Adrenal gland (tissue), 19 donors: ENCODE measurements at places on chromosomes 3 and 15. TPM values are rescaled to one million over a fixed set of nuclear protein-coding genes. Genes with fewer than 3 reads are reported as not detected.

- H3K27me3 ChIP-seq = no peaks in the 10 kb centered on the region
- no peaks in the 10 kb centered on the region for H3K4me1 ChIP-seq
- no peak for DNase-seq
- H3K36me3 ChIP-seq = no peaks in the 10 kb centered on the region
- no peak overlapping the region for H3K27ac ChIP-seq
These were observed 123.2 kb downstream of the BDH1 start for GRCh38 chr3:197432384-197433127.

GRCh38 chr3:536417-536813 is 339.9 kb downstream of the CHL1 start:
- H3K4me3 ChIP-seq = no peak overlapping the region
- no peaks in the 10 kb centered on the region for H3K27me3 ChIP-seq
- no peak for DNase-seq
- no peak overlapping the region for H3K27ac ChIP-seq

- no peaks in the 10 kb centered on the region for H3K27me3 ChIP-seq
- H3K36me3 ChIP-seq = no peaks in the 10 kb centered on the region
- no peak overlapping the region for H3K27ac ChIP-seq
- H3K4me3 ChIP-seq = no peak overlapping the region
- no peaks in the 10 kb centered on the region for H3K4me1 ChIP-seq
These were observed 248.5 kb downstream of the TIGIT start for GRCh38 chr3:114542359-114542758.

- no peaks in the 10 kb centered on the region for H3K27me3 ChIP-seq
- no peaks in the 10 kb centered on the region for H3K36me3 ChIP-seq
- H3K27ac ChIP-seq = peak overlapping the region; percentile 91
- peak overlapping the region; percentile 58 for H3K4me3 ChIP-seq
- peak; percentile 57 for DNase-seq
- peaks cover 11% of the 10 kb centered on the region for H3K4me1 ChIP-seq
These were observed 670 bp downstream of the PRKCI start for GRCh38 chr3:170222647-170223541.

GRCh38 chr3:31523543-31523942 is 9.2 kb upstream of the STT3B start:
- no peak overlapping the region for H3K4me3 ChIP-seq
- DNase-seq = no peak
- no peak overlapping the region for H3K27ac ChIP-seq
- H3K27me3 ChIP-seq = no peaks in the 10 kb centered on the region
- no peaks in the 10 kb centered on the region for H3K4me1 ChIP-seq

GRCh38 chr15:95485367-95485766 is 845.1 kb upstream of the NR2F2 start:
- H3K4me1 ChIP-seq = no peaks in the 10 kb centered on the region
- no peak overlapping the region for H3K4me3 ChIP-seq
- no peak overlapping the region for H3K27ac ChIP-seq
- H3K36me3 ChIP-seq = no peaks in the 10 kb centered on the region
- no peaks in the 10 kb centered on the region for H3K27me3 ChIP-seq
- no peak for DNase-seq

DNA sequence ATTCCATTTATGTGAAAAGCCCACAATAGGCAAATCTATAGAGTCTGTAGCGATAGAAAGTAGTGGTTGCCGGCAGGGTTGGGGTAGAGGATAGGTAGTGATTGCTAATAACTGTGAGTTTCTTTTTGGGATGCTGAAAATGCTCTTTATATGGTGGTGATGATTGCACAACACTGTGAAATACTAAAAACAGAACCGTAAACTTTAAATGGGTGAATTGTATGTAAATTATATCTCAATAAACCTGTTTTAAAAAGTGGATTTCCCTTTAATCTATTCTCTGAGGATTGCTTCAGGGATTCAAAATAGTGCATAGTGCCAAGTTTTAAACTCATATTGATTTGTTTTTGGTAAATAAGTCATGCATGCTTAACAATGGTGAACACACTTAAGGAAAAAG is 140.2 kb downstream of the LPP start:
- no peak for DNase-seq
- H3K4me3 ChIP-seq = no peak overlapping the region
- no peaks in the 10 kb centered on the region for H3K27me3 ChIP-seq
- no peaks in the 10 kb centered on the region for H3K36me3 ChIP-seq
- H3K4me1 ChIP-seq = peaks cover 65% of the 10 kb centered on the region

GRCh38 chr3:180749796-180750195 is 70.5 kb upstream of the CCDC39 start:
- H3K27me3 ChIP-seq = no peaks in the 10 kb centered on the region
- H3K4me3 ChIP-seq = no peak overlapping the region
- no peaks in the 10 kb centered on the region for H3K4me1 ChIP-seq

GRCh38 chr15:69637818-69638217 is 185.2 kb downstream of the RPLP1 start:
- no peaks in the 10 kb centered on the region for H3K27me3 ChIP-seq
- H3K36me3 ChIP-seq = no peaks in the 10 kb centered on the region
- DNase-seq = no peak
- no peak overlapping the region for H3K27ac ChIP-seq
- H3K4me1 ChIP-seq = no peaks in the 10 kb centered on the region
- H3K4me3 ChIP-seq = no peak overlapping the region

DNA sequence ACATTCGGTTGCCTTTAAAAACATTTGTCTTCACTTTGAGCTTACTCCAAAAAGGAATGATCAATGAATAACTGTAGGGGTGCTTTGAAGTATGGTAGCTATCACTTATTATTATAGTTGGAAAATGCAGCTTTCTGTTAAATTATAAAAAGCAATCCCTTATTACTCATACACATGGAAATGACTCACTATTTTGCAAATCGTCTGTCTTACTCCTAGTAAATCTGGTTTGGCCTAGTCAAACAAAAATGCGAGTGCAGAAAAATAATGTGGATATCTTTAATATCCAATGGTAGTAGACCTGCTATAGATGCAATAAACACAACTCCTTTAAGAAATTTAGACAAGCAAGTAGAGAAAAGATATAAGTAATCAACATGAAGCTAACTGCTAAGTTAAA is 112.5 kb downstream of the ZIC1 start:
- H3K4me1 ChIP-seq = no peaks in the 10 kb centered on the region
- H3K4me3 ChIP-seq = no peak overlapping the region
- no peak for DNase-seq
- H3K27me3 ChIP-seq = no peaks in the 10 kb centered on the region

- no peaks in the 10 kb centered on the region for H3K36me3 ChIP-seq
- H3K4me1 ChIP-seq = no peaks in the 10 kb centered on the region
- no peak overlapping the region for H3K4me3 ChIP-seq
These were observed 73.9 kb downstream of the NR1D2 start for GRCh38 chr3:24018784-24019570.

- H3K4me3 ChIP-seq = no peak overlapping the region
- H3K36me3 ChIP-seq = no peaks in the 10 kb centered on the region
- no peak overlapping the region for H3K27ac ChIP-seq
- H3K27me3 ChIP-seq = no peaks in the 10 kb centered on the region
- DNase-seq = peak; percentile 61
These were observed 12.2 kb downstream of the TMEM43 start for GRCh38 chr3:14137004-14137403.

Gene TLR9
- 0.20 TPM for total RNA-seq
